ENCODE measurements at places on chromosomes 16 and 17.

- DNase-seq = no peak
Measured at GRCh38 chr17:8243827-8244226, 4.0 kb downstream of the CTC1 start.

DNA sequence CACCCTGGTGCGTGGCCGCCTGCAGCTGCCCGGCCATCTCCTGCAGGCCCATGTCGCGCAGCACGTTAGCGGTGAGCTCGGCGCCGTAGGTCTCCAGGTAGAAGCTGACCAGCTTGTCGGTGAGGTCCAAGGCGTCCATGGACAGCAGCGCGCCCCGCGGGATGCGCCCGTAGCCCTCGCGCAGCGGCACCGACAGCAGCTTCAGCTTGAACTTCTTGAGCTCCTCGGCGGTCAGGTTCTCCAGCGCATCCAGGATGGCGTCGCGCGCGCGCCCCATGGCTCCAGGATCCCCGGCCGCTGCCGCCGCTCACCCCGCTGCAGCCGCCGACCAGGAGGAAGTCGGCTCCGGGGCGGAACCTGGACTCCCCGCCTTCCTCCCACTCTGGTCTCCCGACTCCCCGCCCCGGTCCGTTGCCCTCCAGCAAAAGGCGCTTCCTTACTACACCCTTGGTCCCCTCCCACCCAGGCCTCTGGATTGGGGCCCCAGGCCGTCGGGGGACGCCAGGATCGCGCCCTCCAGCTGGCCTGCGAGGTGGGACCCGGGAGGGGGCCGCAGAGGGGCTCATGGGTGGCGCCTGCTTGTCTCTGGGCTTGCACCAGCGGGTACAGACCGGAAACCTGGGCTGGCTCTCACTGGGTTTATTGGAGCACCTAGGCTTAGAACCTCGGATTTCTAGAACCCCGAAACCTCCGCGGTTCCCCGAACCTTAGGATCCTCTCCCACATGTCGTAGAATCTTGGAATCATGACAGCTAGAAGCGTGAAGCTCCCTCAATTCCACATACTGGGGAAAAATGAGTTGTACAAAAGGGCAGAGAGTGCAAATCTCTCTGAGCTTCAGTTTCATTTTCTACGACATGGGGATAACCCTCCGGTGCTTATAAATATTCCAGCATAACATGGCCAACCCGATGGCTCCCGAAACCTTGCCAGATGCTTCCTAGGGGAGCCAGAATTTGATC, at the start of gene PYCARD:
Gene PYCARD, minus strand, starts transcription at position 347 of the 962 bp plus-strand sequence. Its CDS starts 70 bp downstream, at position 277.
- peak; percentile 33 for DNase-seq

- no peak for DNase-seq
Measured at GRCh38 chr16:73433731-73434307, 385.9 kb upstream of the ZFHX3 start.

DNA sequence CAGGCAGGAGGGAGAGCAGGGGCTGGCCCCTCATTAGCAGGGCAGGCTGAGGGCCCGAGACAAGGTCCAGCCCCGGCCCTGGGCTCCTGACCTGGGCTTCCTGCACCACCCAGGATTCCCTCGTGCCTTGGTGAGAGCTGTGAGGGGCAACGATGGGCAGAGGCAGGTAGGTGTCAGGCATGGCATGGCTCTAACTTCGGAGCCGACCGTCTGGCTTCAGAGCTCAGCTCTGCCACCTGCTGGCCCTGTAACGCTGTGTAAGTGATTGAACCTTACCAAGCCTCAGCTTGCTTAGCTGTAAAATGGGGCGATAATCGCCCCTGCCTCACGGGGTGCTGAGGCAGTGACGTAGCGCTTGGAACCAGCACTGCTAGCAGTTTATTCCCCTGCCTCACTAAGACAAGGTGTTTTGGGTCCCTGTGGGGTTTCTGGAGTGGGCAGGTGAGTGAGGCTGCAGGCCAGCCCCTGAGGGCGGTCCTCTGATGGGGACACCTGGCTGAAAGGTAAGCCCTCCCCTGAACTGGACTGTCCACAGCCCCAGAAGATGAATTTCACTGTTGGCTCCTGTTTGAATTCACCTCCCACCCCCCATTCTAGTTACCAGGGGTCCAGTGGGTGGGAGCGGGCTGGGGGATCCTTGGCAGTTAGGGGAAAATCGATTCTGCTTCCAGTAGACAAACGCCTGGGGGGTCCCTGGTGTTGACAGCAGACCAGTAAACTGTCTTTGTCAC, 184.8 kb upstream of the GSE1 start:
- peak; percentile 56 for DNase-seq

DNA sequence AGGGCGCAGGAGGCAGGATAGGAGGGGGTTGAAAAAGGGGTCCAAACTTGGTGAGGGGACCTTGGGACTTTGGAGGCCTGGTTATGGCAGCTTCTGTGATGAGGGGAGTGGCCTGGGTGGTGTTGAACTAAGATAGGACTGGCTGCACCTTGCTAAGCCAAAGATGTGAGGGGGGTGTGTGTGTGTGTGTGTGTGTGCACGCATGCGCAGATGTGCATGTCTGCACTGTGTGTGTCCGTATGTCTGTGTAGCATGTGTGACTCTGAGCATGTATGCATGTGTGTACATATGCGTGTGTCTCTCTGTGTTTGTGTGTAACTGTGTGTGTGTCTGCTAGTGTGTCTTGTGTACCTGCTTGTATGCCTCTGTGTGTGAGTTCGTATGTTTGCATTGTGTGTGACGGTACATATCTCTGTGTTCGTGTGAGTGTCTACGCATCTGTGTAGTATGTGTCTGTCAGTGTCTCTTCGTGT, 4.1 kb downstream of the SLC16A5 start:
- no peak for DNase-seq

GRCh38 chr16:1667271-1667670, 10.8 kb upstream of the JPT2 start:
- no peak for DNase-seq

Measured in BE2C (cell line).